ENCODE measurements at places on chromosomes 2 and 18. TPM values are rescaled to one million over a fixed set of nuclear protein-coding genes. Genes with fewer than 3 reads are reported as not detected.

Gene SNTG2
- 0.62 TPM for polyA plus RNA-seq

Gene VWA3B
- polyA plus RNA-seq, result 0.13 TPM

Gene KIF1A
- 2.2 TPM for polyA plus RNA-seq

Gene SOWAHC
- 9.6 TPM for polyA plus RNA-seq

Gene CRYBA2
- polyA plus RNA-seq, result not detected
